DMS79 (cell line): ENCODE measurements at places on chromosomes 7 and 10.
A peak's percentile ranks its signal among the peaks of the same experiment; 100 is the strongest.

DNA sequence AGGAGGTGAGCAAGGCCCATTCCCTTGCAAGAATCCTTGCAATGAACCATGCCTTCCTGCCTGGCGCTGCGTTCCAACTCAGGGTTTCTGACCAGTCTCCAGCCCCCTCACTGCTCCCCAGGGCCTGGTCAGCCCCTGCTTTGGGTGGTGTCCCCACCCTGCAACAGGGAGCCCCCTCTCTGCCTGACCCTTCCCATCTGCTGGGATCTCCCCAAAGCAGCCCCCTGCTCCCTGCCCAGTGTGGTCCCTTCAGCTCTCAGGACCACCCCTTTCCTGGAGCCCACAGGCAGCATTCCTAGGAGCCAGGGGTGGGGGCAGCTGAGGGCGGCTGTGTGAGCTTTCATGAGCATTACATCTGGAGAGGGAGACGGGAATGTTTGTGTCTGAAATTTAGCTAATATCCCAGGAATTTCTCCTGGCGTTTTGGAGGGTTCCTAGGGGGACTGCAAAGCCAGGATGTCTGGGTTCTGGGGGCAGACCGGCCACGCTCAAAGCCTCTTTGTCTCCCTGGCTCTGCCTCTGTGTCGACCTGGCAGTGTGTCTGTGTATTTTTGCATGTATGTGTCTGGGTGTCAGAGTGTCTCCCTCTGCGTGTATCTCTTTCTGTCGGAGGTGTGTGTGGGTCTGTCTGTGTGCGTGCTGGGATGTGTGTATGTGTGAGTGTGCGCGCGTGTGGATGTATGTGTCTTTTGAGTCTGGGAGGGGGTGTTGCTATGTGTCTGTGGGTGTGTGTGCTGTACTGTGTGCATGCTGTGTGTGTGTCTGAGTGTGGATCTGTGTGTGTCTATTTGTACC is 300.5 kb upstream of the ZMIZ1 start:
- DNase-seq, result no peak

DNA sequence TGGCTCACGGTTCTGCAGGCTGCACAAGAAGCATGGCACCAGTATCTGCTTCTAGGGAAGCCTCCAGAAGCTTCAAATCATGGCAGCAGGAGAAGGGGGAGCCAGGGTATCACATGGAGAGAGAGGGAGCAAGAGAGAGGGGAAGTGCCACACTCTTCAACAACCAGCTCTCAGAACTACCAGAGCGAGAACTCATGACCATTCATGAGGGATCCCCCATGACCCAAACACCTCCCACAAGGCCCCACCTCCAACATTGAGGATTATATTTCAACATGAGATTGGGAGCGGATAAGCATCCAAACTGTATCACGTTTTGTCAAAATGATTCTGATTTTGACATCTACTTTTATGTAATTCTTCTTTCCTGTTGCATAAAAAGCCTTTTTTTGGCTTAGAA is 38.5 kb downstream of the CREM start:
- no peak for DNase-seq

DNA sequence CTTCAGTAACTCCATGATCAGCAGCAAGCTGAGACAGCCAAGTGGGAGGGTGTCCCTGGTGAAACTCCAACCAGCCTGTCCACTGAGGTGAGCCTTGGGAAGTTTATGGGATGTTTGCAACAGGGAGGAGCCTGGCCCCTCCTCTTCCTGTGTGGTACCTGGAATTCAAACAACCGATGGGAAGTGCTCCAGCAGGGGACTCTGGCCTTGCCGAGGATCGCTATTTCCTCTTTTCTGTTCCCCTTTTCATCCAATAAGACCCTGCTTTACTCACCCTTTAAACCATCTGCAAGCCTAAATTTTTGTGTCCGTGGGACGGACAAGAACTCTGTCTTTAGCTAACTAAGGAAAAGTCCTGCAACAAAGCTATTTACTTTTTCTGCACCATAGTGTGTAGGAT is 491.1 kb upstream of the ZMIZ1 start:
- no peak for DNase-seq

DNA sequence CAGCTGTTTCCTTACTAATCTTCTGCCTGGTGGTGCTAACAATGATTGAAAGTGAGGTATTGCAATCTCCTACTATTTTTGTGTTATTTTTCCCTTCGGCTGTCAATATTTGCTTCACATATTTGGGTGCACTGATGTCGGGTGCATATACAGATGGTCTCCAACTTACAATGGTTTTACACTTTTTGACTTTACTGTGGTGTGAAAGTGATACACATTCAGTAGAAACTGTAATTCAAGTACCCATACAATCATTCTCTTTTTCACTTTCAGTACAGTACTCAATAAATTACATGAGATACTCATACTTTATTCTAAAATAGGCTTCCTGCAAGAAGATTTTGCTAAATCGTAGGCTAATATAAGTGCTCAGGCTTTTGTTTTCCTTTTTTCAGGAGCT is 73.2 kb downstream of the RNF216 start:
- no peak for DNase-seq

DNA sequence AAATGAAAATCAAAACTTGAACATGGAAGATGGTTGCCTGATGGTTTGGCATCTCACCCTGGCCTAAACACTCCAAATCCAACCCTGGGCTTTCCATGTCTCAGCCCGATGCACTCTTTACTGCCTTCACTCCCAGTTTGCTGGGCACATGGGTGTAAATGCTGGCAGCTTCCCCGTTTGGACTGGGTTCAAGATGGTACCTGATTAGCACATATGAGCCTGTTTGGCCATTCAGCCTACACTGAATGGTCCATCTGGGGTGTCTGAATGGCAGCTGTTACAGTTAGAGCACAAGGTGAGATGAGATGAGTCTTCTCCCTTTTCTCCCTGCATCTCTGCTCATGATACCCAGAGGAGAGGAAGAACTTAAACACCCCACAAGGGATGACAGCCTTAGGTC is 37.1 kb downstream of the ATXN7L1 start:
- no peak for DNase-seq

GRCh38 chr7:33517191-33517590 is 387.8 kb downstream of the BBS9 start:
- no peak for DNase-seq

DNA sequence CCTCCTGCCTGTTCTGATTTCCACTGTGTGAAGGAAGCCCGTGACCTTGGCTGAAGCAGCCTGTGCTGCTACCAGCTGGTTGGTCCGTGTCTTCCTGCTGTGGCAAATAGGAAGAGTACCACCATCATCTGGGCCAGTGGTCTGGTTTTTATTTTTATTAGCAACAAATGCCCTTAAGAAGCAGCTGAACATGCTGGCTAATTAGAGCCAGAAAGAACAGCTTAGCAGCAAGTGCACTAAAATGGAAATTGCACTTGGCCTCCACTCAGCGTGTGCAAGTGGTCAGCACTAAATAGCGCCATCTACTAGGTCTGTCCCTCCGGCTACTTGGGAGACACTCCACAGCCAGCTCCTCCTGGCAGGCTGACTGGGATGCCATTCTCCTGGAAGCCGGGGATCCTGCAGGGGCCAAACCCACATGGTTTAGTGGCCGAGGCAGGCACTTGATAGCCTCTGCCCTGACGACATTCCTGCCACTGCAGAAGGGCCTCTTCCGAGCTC is 690.3 kb upstream of the FOXK1 start:
- DNase-seq, result peak; percentile 25

DNA sequence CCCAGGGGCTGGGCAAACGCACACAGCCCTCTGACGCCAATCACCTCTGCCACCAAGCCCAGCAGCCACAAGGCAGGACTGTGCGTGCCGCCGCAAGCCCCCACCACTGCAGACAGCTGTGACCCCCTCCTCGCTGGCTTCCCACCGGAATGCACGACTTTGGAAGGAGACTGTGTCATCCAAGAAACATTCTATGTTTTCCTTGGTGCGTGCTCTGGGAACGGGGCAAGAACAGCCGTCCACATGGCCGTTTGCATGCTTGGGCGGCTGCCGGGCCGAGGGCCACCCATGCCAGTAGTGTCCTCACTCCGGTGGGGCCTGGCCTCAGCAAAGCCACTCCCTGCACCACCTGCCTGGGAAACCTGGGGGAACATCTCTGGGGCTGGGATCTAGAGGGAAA is 17.6 kb upstream of the ELN start:
- DNase-seq, result no peak

- DNase-seq, result no peak
Measured at GRCh38 chr7:56063500-56063881, 595 bp upstream of the SUMF2 start.
